D341Med (cell line): ENCODE measurements at places on chromosomes 2 and 18.

DNA sequence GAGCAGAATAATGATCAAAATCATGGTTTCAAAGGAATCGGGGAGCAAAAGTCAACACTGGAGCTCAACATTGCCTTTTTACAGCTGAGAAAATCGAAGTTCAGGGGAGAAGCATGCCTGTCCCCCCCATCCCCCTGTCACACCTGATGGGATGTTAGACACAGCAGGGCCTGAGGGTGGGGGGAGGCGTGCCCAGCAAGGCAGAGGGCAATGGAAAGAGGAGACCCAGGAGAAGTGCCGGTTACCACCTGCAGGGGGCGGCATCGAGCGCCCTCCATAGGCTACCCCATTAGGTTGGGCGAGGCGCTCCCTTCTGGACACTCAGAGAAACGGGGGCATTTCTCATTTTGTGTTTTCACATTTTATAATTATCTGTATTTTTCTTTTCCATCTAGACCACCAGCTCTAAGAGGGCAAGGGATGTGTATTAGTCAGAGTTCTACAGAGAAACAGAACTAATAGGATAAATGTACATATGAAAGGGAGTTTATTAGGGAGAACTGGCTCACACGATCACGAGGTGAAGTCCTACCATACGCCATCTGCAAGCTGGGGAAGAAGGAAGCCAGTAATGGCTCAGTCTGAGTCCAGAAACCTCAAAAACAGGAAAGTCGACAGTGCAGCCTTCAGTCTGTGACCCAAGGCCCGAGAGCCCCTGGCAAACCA lies 271.3 kb downstream of the LRATD1 start:
- peak; percentile 86 for DNase-seq

DNA sequence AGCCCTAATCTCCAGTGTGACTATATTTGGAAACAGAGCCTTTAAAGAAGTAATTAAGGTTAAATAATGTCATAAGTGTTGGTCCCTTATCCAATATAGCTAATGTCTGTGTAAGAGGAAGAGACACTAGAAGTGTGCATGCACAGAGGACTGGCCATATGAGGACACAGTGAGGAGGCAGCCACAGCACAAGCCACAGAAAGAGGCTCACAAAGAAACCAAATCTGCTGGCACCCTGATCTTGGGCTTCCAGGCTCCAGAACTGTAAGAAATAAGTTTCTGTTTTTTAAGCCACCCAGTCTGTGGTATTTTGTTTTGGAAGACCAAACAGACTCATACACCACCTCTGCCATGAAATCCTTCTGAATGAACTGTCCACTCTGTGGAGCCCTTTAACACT lies 186.4 kb upstream of the SLC39A10 start:
- DNase-seq: no peak

- no peak for DNase-seq
These were observed 34.3 kb downstream of the ZAP70 start for GRCh38 chr2:97747716-97748115.

DNA sequence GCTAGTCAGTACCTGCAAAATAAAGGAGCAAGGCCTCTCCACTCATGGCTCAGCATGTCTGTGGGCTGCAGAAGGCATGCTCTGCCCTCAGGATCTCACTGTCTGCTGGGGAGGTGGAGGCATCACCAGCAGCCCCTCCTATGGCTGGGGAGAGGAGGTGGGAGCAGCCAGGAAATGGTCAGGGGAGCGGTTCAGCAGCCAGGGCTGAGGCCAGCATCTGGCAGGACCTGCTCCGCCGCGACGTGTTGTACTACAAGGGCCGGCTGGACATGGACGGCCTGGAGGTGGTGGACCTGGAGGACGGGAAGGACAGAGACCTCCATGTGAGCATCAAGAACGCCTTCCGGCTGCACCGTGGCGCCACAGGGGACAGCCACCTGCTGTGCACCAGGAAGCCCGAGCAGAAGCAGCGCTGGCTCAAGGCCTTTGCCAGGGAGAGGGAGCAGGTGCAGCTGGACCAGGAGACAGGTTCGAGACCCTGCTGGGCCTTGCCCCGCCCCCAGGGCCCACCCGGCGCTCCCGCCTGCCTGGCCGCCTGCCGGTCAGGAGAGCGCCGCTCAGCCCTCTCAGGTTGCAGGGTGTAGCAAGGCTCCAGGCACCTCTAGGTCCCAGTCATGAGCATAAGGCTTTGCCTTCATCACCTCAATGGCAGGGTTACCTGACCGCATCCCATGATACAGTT lies 49.0 kb downstream of the FAM168B start:
- DNase-seq: no peak

- peak; percentile 72 for DNase-seq
These were observed 8.1 kb downstream of the LBH start for GRCh38 chr2:30239308-30239985.

- peak; percentile 0 for DNase-seq
These were observed 207.0 kb upstream of the HS6ST1 start for GRCh38 chr2:128525653-128526052.

DNA sequence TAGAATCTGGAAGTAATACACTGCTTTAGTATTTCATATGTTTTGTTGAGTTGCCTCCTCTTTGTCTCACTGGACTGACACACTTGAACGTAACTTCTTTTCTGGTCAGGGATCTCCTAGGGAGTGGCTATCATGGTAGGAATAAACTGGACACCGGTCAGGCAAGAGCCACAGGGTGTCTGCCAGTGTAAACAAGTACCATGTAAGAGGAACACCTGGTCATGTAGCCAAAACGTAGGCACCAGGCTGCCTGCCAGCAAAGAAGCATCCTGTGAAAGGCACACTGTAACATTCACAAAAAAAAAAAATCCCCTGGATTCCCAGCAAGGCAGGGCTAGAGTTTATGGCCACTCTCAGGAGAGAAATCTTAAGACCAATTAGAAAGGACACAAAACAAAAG lies 372.8 kb upstream of the RND3 start:
- DNase-seq: no peak

GRCh38 chr2:68827666-68828065 lies 43.5 kb downstream of the BMP10 start:
- no peak for DNase-seq
